Activated T-helper 9 cell treated with anti-CD3 and anti-CD28 coated beads, Interleukin-2, amount 50 U/mL, for 16 hours (primary cell): ENCODE measurements at places on chromosomes 3 and 15.

DNA sequence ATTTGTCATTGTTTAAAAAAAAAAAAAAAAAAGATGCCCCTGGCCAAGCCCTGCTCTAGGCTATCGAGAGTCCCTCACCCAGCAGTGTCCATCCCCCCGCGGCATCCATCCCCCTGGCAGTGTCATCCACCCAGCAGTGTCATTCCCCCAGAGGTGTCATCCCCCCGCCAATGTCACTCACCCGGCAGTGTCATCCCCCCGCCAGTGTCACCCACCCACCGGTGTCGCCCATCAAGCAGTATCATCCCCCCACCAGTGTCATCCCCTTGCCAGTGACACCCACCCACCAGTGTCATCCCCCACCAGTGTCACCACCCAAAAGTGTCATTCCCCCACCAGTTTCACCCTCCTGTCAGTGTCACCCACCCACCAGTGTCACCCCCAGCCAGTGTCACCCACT, 99.3 kb upstream of the PRR20G start:
- no peak for DNase-seq

DNA sequence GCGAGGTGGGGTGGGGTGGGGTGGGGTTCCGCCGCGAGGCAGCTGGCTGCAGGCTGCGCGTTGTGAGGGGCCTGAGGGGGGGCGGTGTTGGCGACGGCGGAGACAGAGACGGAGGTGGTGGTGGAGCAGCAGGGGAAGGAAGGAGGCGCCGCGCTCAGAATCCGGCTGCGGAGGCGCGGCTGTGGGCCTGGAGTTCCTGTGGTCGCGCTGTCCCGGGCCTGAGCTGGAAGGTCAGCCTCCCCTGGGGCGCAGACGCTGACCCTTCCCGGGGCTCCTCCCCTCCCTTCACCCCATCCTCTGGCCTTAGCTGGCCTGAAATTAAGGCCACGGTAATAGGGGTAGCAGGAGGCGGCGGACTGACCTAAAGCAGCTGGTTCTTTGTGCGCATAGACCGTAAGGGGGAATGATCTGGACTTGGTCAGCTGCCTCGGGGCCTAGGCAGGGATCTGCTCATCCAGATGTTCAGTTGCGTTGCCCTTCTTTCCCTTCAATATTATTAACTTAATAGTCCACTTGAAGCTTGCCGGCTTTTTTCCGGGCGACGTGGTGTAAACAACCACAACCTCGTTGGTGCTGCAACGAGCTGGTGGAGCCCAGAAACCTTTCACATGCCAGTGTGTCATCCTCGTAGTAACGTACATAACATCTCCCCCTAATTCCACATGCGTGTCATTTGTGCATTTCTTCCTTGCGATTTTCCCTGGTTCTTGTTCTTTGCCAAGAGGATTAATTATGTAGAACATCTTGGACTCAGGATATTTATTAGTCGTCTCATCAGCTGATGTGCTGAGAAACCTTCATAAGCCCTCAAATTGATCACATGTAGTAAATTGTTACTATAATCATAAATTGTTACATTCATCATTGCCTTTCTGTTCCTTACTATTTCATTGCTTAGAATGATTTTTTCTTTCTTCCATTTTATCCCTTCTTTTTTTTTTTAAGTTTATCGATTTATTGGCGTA, 626 bp downstream of the SEC62 start:
- peak; percentile 8 for DNase-seq

DNA sequence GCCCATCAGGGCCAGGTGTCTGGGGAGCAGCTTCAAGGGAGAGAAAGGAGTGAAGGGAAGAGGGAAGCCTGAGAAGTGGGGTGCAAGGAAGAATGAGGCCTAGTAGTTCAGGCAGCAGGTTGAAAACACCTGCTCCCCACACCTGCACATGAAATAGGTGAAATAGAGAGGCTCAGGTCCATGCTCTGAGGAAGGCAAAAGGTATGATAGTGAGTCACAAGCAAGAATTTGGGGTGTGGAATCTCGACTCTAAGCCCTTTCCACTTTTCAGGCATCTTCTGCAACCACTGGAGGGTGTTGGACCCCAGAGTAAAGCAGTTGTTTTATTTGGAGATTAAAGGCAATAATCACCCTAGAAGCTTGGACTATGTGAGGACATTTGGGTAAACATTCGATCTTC, 157.5 kb downstream of the CTNNB1 start:
- DNase-seq = no peak

DNA sequence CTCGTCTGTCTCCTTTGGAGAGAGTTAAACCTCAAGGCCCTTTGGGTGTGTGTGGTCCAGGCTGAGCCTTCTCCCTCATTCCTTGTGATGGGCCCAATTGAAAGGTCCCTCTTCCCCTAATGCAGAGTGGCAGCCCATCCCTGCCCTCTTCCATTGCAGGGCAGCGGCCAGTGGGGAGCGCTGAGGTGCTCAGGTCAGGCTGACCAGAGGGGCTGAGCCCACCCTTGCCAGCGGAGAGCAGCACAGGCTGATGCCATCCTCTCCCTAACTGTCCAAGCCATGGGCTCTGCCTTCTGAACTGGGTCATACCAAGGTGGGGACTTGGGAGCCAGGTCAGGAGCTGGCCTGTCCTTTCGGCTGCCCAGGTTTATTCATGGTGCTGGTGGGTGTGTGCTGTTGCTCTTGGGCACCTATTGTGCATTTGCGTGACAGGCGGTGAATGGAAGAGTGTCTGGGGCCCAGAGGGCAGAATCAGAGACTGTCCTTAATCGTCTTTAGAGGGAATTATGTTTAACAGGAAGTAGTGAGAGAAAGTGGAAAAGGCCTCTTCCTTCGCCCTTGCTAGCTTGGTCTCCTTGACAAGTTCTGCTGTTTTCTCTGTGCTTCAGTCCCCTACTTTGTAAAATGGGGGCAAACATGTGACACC, 96.9 kb downstream of the VGLL4 start:
- no peak for DNase-seq

DNA sequence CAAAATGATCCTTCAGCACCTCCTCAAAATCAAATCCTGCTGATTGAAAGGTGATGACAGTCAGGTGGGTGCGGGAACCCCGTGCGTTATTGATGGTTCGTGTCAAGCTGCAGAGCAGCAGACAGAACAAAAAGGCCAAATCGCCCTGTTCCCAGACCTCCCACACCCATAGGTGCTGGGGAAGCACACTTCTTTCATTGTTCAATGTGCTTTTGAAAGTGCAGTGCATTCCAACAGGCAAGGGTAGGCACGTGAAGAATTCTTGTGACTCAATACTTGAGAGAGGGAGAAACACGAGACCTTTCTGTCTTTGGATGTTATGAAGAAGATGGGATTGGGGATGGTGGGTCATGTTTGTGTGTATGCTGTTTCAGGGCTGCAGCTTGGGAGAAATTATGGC, 514.0 kb downstream of the MCTP2 start:
- no peak for DNase-seq

DNA sequence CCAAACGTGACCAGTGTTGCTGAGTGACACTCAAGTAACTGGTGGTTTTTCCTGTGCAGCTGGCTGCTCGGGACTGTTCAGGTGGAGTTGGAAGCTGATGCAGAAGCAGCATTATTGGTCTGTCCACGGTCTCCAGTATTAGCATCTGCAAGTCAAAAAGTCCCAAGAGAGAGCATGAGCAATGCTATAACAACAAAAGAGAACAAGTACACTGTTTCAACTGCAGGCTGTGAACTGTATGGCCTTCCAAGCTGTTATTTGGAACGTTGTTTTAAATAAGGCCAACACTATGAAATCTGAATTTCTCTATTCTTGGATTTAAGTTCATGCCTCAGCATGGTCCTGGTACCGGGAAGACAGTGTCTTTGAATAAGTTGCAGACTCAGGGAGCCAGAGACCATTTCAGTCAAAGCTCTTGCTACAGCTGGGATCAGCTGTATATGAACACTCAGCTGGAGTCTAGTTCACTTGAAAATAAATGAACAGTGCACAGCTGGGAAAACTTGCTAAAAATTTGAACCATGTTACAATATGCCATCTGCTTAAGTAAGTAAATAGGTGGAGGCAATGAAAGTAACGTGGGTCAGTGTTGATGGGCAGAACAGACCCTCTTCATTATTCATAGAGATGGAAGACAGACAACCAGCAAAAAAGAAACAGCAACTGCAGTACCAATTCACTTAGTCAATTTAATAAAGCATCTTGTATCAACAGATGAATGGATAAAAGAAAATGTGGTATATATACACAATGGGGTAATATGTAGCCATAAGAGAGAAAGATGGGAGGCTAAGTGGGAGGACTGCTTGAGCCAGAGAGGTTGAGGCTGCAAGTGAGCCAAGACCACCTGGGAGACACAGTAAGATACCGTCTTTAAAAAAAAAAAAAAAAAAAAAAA, 45.1 kb downstream of the NR1I2 start:
- no peak for DNase-seq

DNA sequence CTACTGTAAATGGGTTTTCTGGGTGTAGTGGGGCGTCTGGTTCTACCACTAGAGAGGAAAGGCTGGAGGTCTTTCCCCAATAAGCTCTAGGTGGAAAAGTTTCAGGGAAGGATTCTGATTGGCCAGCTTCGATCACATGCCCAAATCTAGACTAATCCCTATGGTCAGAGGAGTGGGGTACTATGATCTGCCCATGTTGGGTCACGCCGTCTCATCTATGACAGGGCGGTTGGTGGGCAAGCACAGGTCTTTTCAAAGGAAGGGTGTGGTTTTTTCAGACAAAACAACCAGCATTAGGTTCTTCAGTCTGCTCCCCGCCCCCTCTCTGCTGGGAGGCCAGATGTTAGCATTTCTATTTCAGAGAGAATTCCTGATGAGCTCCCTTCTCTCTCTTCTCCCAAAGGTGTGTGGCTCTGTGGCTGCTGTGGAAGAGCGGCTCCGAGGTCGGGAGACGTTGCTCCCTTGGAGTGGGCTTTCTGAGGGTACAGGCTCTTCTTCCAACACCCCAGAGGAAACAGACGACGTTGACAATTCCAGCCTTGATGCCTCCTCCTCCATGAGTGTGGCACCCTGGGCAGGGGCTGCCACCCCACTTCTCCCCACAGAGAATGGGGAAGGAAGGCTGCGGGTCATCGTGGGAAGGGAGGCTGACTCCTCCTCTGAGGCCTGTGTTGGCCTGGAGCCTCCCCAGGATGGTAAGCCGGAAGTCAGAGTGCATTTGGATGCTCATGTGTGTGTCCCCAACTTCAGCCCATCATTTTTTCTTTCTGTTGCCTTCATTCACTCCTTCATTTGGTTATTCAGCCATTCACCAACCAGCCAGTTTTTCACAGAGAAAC, 9.7 kb upstream of the TATDN2 start:
- DNase-seq = no peak

GRCh38 chr3:8621872-8622271, 22.7 kb downstream of the SSUH2 start:
- DNase-seq = no peak

DNA sequence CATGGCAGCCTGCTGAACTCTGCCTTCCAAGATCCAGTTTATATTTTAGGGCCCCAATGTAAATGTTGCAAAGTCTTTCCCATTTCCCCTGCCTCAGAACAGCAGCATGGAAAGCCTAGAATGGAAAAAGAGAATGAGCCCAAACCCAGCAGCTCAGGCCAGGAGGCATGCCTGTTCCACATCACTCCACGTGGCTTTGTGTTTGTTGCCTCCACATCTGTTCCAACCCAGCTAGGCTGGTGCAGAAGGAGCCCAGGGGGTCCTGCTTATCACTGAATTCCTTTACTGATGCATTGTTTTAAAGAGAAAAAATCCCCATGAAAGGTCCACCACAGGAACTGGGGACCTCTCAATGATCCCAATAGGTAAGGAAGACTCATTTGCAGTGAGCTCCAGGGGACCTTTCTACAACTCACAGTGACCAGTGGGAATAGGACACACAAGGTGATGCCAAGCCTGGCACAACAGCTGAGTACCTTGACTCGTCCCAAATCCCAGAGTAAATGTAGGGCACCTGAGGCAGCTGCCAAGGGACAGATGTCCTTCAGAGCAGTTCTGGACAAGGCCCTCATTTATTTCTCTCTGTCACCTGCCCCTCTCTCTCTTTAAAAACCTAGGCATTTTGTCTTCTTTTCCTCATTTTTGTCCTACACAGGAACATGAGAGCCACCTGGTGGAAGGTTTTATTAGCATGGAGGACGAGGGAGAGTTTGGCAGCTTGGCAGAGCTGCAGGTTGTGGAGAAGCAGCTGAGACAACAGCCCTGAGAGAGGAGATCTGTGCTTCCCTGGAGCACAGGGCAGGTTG, 41.7 kb upstream of the ADAMTS17 start:
- no peak for DNase-seq

GRCh38 chr3:132448216-132448961, 31.1 kb downstream of the DNAJC13 start:
- no peak for DNase-seq

- no peak for DNase-seq
These were observed 20.3 kb upstream of the EPB42 start for GRCh38 chr15:43241100-43241499.

GRCh38 chr3:50518436-50518835, 15.0 kb upstream of the CACNA2D2 start:
- no peak for DNase-seq

DNA sequence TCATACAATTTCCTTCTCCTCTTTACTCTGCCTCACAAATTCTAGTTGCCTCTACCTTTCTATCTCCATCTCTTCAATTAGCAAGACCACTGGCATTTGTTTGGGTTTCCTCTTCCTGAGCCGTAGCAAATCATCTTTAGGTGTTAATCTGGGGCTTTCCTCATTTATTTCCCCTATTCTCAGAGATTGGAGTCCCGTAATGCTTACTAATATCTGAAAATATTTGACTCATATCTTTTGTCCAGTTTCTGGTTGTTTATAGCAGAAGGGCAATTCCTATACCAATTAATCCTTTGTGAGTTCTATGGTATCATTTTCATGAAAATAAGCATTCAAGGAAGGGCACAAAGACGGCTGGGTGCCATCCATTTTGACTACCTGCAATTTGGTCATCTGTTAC, 103.7 kb downstream of the NR2E3 start:
- no peak for DNase-seq

GRCh38 chr15:95292785-95293450, 1037.6 kb upstream of the NR2F2 start:
- DNase-seq = no peak

- no peak for DNase-seq
These were observed 10.7 kb downstream of the GCNT3 start for GRCh38 chr15:59622289-59622688.

- DNase-seq = peak; percentile 16
These were observed 1.8 kb downstream of the ANP32A start for GRCh38 chr15:68818769-68819494.
